ENCODE measurements at places on chromosomes 16 and 17.

- no peak for DNase-seq
Observed at GRCh38 chr16:11621920-11622651, 35.4 kb upstream of the LITAF start.

DNA sequence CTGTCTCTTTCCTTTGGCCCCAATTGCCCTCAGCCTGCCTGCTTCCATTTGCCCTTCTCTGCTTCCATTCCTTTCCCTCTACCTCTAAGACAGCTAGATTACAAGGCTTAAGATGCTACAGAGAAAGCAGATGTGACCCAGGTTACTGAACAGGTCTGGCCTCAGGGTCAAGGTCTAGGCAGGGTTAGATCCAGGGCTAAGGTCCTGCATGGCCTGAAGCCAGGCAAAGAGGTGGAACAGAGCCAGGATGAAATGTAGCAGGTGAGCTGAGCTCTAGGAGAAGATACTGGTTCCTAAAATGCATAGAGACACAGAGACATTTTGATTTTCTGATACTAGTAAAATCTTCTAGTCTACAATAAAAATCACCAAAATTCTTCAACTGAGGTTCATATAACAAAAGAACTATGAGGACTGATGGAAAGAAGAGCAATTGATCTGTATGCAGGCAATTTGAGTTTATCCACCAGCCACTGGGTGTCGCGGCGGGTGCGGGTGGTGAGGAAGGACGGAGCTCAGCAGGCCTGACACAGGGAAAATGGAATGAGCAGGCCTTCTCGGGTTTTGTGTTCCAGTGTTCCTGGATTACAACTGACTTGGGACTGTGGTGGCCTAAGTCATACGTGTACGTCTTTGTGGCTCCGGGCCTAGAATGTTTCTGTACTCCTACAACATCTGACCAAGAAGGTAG lies 95.9 kb downstream of the MYH10 start:
- DNase-seq: no peak

DNA sequence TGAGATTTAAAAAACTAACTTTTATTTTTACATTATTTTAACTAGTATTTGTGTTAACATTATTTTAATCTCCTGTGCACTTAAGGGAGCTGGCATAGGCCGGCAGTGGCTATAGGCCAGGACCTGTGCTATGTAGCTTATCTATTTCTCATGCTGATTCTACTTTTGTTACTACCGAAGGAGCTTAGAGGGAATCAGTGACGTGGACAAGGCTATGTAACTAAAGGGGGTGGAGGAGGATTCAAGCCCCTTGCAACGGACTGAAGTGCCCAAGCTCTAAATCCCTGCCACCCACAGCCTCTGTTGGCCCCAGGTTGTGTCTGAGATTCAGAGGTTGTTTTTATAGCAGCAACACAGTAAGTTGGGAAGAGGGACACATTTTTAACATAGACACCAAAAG lies 356.4 kb downstream of the WWOX start:
- no peak for DNase-seq

DNA sequence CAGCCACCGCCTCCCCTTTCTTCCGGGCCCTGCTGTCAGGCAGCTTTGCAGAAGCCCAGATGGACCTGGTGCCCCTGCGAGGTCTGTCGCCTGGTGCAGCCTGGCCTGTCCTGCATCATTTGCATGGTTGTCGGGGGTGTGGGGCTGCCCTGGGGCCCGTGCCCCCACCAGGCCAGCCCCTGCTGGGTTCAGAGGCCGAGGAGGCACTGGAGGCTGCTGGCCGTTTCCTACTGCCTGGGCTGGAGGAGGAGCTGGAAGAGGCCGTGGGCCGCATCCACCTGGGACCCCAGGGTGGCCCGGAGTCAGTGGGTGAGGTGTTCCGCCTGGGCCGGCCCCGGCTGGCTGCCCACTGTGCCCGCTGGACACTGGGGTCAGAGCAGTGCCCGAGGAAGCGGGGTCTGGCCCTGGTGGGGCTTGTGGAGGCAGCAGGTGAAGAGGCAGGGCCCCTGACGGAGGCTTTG lies 5.5 kb upstream of the TGFB1I1 start:
- DNase-seq: no peak

GRCh38 chr17:80246726-80247125 lies 13.9 kb upstream of the RNF213 start:
- DNase-seq: no peak

- peak; percentile 62 for DNase-seq
Observed at GRCh38 chr17:8163978-8164814, 1.4 kb upstream of the VAMP2 start.

GRCh38 chr16:4407543-4408322 lies 8.7 kb downstream of the CORO7 start:
- DNase-seq: no peak

GRCh38 chr17:28219771-28220170 lies 99.2 kb upstream of the TMEM97 start:
- DNase-seq: no peak

- DNase-seq: no peak
Observed at GRCh38 chr17:61314368-61315078, 85.1 kb upstream of the TBX2 start.

DNA sequence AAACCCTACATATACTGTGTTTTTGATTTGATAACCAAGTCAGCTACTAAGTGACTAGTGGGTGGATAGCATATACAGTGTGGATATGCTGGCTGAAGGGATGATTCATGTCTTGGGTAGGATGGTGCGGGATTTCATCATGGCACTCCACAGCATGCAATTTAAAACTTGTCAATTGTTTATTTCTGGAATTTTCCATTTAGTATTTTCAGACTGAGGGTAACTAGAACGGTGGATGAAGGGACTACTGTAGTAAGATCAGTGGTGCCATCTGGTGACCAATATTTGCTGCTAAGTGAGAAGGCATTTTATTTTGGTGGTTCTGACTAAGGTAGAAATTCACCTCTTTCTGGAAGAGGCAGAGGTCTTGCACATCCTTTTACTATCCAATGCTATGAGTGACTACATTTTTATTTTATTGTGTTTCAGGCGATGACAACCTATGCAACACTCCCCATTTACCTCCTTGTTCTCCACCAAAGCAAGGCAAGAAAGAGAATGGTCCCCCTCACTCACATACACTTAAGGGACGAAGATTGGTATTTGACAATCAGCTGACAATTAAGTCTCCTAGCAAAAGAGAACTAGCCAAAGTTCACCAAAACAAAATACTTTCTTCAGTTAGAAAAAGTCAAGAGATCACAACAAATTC lies 3.1 kb downstream of the CDC6 start:
- DNase-seq: no peak

GRCh38 chr17:72511874-72512273 lies 391.1 kb downstream of the SOX9 start:
- no peak for DNase-seq

DNA sequence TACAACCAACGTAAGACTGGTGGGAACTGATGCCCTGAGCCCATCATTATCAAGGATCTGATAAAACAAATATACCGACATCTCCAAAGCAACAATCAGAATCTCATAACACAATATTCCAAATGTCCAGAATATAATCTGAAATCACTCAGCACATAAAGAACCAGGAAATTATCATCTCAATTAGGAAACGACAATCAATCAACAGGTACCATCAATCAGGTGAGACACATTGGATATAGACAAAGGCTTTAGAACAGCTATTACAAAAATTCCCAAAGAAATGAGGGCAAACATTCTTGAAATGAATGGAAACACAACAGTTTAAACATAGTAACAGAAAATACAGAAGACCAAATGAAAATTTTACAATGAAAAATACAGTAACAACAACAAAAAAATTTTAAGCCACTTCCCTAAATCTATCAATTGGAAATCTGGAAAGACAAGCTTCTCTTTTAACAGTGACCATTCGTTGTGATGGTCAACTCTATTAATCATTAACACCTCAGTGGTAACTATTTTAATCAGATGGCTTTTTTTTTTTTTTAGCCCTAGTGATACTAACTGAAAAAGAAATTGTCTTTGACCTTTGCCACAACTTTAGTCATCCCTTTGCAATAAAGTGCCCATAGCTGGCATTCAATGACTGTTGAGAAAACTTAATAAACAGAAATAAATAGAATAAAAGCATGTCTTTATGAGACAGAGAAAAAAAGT lies 70.4 kb downstream of the USP32 start:
- DNase-seq: no peak

GRCh38 chr16:80671281-80671849 lies 130.6 kb downstream of the DYNLRB2 start:
- DNase-seq: no peak

GRCh38 chr16:66278604-66279262 lies 87.8 kb upstream of the CDH5 start:
- DNase-seq: no peak

GRCh38 chr16:57345021-57345420 lies 13.6 kb upstream of the CCL22 start:
- no peak for DNase-seq

DNA sequence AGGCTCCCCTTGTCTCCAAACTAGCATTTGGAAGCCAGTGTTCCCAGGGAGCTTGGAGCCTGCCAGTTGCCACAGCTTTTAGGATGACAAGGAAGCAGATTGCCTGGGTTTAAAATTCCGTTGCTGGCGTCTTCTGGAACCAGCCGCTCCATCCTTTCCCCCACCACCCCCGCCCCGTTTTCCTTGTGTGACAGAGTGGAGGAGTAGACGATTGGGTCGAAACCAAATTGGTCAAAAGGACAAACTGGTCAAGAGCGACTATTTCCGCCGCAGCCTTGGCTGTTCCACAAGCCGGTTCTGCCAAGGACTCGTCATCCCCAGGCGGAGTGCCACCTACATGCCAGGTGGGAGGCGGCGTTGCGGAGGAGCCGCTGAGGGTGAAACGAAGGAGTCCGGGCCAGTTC lies 91.1 kb downstream of the RPA1 start:
- DNase-seq: no peak

GRCh38 chr17:37713028-37713431 lies 31.8 kb downstream of the HNF1B start:
- DNase-seq: no peak

- DNase-seq: no peak
Observed at GRCh38 chr16:27284865-27285675, 16.5 kb upstream of the NSMCE1 start.

GRCh38 chr16:19396555-19397011 lies 21.1 kb upstream of the TMC5 start:
- no peak for DNase-seq

DNA sequence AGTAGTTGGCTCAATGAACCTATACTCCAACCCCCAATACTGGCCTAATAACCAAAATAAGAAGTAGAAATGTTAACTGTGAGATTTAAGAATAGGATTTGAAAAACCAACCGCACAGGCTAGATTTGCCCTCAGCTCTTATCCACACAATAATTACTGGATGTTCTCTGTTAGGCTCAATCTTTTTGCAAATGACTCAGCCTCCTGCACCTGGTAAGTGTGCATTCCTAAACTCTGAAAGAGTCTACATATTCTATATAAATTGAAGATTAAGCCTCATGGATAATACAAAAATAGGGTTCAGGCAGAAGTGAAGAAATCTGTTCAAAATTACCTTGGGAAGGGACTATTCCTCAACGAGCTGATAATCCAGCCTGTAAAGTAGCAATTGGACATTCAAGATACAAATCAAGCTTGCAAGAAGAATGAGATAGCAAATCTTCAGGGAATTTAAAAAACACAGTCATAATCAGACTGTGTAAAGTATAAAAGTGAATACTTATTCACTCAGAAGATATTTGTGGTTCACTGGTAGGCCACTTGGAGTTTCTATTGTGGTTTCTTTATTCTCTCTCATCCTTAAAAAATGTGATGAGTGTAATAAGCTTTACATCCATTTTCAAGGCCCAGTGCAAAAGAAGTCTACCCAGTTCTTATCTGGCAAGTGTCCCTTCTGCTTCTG lies 931.9 kb upstream of the SOX9 start:
- DNase-seq: no peak

DNA sequence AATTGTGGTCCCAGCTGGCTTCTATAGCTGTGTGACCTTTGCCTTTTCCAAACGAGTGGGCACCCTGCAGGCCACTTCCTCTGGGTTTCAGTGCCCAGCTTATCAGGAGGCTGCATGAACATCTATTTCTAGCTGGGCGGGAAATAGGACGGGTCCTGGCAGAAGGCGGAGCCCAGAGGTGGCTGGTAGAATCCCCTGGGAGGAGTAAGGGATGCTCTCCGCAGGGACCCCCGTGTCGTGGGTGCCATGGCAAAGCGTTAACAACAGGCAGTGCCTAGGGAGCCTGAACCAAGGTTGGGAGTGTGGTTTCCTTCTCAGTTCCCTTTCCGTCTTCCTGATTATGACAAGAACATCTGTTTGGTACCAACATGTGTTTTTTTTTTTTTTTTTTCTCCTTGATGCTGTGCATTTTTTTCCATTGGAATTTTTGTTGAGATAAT lies 58.2 kb downstream of the PLCG2 start:
- no peak for DNase-seq

DNA sequence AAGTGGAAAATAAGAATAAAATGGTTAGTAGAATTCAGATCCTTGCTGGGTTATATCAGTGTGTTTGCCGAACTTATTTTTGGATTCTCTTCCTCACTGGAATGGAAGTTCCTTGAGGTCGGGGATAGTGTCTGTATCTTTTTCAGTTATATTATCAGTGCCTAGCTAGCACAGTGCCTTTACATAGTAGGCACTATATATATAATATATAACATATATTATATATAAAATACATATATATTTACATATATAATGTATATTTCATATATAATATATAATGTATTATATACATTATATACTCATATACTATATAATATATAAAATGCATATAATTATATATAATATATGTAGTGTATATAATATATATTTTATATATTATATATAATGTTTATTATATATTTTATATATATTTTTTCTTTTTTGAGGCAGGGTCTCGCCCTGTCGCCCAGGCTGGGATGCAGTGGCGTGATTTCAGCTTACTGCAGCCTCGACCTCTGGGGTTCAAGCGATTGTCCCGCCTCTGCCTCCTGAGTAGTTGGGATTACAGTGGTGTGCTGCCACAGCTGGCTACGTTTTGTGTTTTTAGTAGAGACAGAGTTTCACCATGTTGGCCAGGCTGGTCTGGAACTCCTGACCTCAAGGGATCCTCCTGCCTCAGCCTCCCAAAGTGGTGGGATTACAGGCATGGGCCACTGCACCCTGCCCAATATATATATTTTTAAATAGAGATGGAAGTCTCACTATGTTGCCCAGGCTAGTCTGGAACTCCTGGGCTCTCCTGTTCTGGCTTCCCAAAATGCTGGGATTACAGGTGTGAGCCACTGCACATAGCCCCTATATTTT lies 3.2 kb downstream of the NFATC3 start:
- no peak for DNase-seq

DNA sequence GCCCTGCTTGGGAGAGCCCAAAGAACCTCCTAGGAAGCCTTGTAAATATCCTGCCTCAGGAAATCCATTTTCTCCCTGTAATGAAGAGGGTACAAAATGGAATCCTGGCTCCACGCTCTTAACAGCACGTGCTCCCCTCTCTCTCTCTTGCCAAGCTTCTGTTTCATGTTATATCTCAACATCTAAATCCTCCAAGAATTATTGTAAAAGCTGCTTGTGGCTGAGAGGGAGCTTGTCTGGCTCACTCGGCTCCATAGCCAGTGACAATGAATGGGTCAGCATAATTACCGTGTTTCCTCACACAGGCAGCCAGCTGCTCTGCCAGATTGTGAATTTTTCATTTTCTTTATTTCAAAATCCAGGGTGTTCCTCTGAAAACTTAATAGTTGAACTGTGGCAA lies 317.8 kb downstream of the RBFOX1 start:
- no peak for DNase-seq

- DNase-seq: no peak
Observed at GRCh38 chr16:23504076-23504452, 6.2 kb downstream of the GGA2 start.

Measured in T-helper 22 cell (primary cell).